ENCODE measurements at places on chromosomes 5 and 9. TPM values are rescaled to one million over a fixed set of nuclear protein-coding genes. Genes with fewer than 3 reads are reported as not detected.

INSL6 gene
- not detected for total RNA-seq

CRHBP gene
- not detected for total RNA-seq

SLC23A1 gene
- 1.4 TPM for total RNA-seq

MCIDAS gene
- 1.6 TPM for total RNA-seq

ADAMTS6 gene
- total RNA-seq = 0.15 TPM

GGTA1 gene
- not detected for total RNA-seq

ANKRD20A1 gene
- 1.5 TPM for total RNA-seq

SAXO1 gene
- total RNA-seq = not detected

ADAMTS13 gene
- 0.30 TPM for total RNA-seq

KCNT1 gene
- total RNA-seq = not detected

CCL27 gene
- total RNA-seq = not detected

PCDHA12 gene
- total RNA-seq = 2.8 TPM

ANKDD1B gene
- total RNA-seq = not detected

PCDHB3 gene
- total RNA-seq = 0.30 TPM

MYOT gene
- 0.21 TPM for total RNA-seq

NRG2 gene
- 2.0 TPM for total RNA-seq

AMACR gene
- 15.4 TPM for total RNA-seq

CDC26 gene
- total RNA-seq = 48.5 TPM

LAMC3 gene
- 2.1 TPM for total RNA-seq

NRARP gene
- total RNA-seq = 3.0 TPM

TTC16 gene
- 0.04 TPM for total RNA-seq

AFAP1L1 gene
- total RNA-seq = 12.9 TPM

NEURL1B gene
- 9.2 TPM for total RNA-seq

KCNN2 gene
- total RNA-seq = 0.14 TPM

NMUR2 gene
- total RNA-seq = 0.22 TPM

CDC20B gene
- total RNA-seq = 0.08 TPM

PITX1 gene
- 31.8 TPM for total RNA-seq

KCNV2 gene
- not detected for total RNA-seq

TBCA gene
- total RNA-seq = 279 TPM

ST8SIA4 gene
- 0.45 TPM for total RNA-seq

HIGD2A gene
- 255 TPM for total RNA-seq

SLC4A9 gene
- not detected for total RNA-seq

GOLM1 gene
- total RNA-seq = 107 TPM

PHF24 gene
- 0.19 TPM for total RNA-seq

GRAMD2B gene
- 1.3 TPM for total RNA-seq

TRIM14 gene
- 15.6 TPM for total RNA-seq

DIPK1B gene
- total RNA-seq = 6.2 TPM

PALM2AKAP2 gene
- 0.51 TPM for total RNA-seq

MAP1B gene
- total RNA-seq = 38.7 TPM

OTP gene
- total RNA-seq = 0.08 TPM

ANKRD18A gene
- 13.7 TPM for total RNA-seq

PDE8B gene
- total RNA-seq = 2.0 TPM

SPATA31C1 gene
- not detected for total RNA-seq

ADAMTS16 gene
- 1.4 TPM for total RNA-seq

DAPK1 gene
- total RNA-seq = 28.0 TPM

ERCC8 gene
- total RNA-seq = 11.0 TPM

TMEM174 gene
- total RNA-seq = not detected

FTMT gene
- not detected for total RNA-seq

TLX3 gene
- not detected for total RNA-seq

SLC25A48 gene
- 0.41 TPM for total RNA-seq

NPR3 gene
- total RNA-seq = 16.9 TPM

DDX4 gene
- 0.05 TPM for total RNA-seq

MED22 gene
- total RNA-seq = 29.6 TPM

TAS2R1 gene
- total RNA-seq = not detected

NUTM2G gene
- not detected for total RNA-seq

KIF24 gene
- total RNA-seq = 3.7 TPM

NAIP gene
- total RNA-seq = 0.58 TPM

LCN6 gene
- total RNA-seq = not detected
